ENCODE measurements at places on chromosomes 16 and 17.

- DNase-seq: no peak
Observed at GRCh38 chr17:83008526-83008925, 70.9 kb upstream of the METRNL start.

DNA sequence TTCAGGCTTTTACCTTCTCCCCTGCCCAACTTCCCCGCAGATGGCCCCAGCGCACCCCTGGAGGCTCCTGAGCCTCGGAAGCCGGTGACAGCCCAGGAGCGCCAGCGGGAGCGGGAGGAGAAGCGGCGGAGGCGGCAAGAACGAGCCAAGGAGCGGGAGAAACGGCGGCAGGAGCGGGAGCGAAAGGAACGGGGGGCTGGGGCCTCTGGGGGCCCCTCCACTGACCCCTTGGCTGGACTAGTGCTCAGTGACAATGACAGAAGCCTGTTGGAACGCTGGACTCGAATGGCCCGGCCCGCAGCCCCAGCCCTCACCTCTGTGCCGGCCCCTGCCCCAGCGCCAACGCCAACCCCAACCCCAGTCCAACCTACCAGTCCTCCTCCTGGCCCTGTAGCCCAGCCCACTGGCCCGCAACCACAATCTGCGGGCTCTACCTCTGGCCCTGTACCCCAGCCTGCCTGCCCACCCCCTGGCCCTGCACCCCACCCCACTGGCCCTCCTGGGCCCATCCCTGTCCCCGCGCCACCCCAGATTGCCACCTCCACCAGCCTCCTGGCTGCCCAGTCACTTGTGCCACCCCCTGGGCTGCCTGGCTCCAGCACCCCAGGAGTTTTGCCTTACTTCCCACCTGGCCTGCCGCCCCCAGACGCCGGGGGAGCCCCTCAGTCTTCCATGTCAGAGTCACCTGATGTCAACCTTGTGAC is 3.6 kb downstream of the MAPK7 start:
- no peak for DNase-seq

DNA sequence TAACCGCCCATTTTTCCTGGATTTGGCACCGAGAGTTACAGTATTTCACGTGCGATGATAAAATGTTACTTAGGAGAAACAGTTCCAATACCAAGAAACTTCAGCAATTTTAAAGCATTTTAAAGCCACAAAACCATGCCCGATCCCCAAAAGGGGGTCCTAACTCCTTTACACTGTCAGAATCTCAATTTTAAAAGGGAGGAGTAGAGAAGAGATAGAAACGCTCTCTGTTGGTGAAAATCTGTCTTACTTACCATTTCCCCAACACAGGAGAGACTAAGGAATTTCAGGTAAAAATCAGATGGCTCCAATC is 526 bp upstream of the RNASEK start:
- no peak for DNase-seq

DNA sequence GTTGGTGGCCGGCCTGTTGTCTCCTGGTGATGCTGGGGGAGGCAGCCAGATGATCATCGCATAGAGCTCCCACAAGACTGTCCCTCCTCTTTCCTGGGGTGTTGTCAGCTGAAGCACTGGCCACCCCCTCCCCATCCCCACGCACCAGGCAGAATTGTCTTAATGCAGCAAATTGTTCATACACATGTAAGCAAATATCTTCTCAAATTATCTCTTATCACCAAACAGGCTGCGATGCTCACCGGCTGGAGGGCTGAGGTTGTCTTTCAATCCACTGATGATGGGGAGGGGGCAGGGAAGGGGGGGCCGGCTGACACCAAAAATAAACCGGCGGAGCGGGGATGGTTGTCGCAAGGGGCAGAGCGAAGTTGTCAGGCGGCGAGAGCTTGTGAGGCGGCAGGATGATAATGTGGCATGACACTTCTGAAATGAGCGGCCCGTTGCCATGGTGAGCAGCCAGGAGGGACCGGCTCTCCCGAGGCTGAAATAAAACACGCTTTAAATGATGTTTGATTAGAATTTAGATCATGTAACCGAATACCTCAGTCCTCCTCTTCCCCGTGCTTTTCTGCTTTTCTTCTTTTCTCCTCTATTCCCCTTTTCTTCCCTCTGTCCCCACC is 59.8 kb downstream of the MRM1 start:
- DNase-seq: no peak

DNA sequence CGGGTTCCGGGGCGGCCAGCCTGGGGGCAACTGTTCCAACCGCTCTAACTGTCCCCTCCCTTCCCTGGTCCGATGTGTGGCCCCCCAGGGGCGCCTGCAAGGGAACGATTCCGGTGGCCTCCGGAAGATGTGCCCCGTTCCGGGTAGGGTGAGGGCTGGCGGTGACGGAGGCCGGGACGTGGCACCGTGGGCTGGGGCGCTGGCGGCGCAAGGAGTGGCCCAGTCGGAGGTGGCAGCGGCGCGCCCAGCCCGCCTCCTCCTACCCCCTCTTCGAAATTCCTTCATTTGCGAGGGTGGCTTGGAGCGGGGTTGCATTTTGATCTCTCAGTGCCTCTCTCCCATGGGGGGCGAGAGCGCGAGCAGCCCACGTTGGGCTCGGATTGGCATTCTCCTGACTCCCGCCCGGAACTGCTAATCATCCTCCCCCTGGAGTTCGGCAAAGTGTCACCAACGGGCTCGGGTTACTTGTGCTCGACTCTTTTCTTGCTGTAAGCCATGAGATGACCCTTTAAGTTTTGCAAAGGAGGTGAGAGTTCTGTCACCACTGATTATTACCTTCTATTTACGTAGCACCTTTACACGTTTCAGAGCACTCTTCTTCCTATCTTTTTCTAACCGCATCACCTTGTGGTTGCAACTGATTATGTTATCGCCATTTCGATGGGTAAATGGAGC is 622 bp downstream of the NDEL1 start:
- peak; percentile 50 for DNase-seq

DNA sequence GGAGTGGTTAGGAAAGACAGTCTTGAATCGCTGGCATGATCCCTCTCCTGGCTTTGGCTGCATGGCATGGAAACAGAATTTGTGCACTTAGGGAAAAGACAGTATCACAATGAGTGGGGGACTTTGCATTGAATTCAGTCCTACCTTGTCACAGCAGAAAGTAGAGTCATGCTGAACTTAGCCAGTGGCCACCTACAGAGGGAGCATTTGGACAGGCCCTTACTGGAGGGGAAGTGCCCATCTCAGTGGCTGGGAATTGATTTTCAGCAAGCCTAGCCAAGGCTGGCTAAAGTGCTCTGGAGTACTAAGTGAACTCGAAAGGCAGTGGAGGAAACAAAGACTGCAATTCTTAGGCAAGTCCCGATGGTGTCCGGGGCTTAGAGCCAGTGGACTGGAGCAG is 364.3 kb upstream of the TOM1L1 start:
- no peak for DNase-seq

GRCh38 chr16:70380248-70380918 is 33.7 kb downstream of the DDX19A start:
- no peak for DNase-seq

GRCh38 chr16:14303182-14303618 is 232.1 kb downstream of the MRTFB start:
- no peak for DNase-seq

- no peak for DNase-seq
Observed at GRCh38 chr16:69049146-69049545, 56.3 kb upstream of the HAS3 start.

GRCh38 chr16:67968400-67969253 is at the start of gene SLC12A4:
TSS of gene SLC12A4 (minus strand) at chr16:67968637. CDS start at chr16:67968553, 84 bp downstream.
- DNase-seq: peak; percentile 84

DNA sequence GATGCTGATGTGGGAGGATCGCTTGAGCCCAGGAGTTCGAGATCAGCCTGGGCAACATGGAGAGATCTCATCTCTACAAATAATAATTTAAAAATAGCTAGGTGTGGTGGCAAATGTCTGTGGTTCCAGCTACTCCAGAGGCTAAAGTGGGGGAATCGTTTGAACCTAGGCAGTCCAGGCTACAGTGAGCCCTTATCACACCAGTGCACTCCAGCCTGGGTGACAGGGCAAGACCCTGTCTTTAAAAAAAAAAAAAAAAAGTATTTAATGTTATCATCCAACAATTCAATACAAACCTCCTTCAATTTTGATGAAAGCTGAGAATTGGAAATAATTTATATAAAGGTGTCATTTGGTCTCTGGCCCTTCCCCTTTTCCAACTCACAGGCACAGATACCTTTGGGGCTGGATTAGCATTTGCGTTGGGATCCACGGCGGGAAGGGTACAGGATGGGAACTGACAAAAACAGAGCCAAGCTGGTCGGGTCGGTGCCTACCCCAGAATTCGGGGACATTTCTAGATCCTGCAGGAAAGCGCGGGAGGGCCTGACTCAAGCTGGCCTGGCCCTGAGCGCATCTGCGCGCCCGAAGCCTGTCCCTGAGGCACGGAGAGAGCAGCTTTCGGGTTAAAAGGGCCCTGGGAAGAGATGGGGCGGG is 860 bp upstream of the DCAF7 start:
- DNase-seq: no peak

GRCh38 chr16:47713225-47713595 is 252.1 kb downstream of the PHKB start:
- DNase-seq: no peak

- no peak for DNase-seq
Observed at GRCh38 chr16:12462426-12463280, 341.0 kb downstream of the CPPED1 start.

DNA sequence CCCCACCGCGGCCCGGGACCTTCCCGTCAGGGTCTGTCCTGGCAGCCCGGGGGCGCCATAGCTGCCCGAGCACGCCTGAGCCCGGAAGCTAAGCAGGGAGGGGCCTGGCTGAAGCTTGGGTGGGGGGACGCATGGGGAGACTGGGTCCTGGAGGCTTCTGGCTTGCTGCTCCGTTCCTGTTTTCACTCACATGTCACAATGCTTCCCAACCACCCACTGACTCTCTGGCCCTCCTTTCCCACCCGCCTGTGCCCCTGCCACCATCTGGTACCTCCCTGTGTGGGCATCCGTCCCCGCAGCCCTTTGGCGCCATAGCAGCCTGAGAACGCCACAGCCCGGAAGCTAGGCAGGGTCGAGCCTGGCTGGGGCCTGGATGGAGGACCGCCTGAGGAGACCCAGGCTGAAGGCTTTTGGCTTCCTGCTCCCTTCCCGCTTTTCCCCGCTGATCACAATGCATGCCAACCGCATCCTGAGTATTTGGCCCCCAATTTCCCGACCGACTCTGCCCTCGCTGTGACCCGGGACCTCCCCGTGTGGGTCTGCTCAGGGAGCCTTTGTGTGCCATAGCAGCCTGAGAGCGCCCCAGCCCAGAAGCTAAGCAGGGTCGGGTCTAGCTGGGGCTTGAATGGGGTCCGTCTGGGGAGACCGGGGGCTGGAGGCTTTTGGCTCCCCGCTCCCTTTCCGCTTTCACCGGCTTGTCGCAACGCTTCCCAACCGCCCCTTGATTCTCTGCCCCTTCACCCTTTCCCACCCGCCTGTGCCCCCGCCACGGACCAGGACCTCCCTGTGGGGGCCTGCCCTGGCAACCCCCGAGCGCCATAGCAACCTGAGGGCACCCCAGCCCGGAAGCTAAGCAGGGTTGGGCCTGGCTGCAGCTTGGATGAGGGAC is 2290.1 kb downstream of the TP53TG3F start:
- no peak for DNase-seq

GRCh38 chr17:35708951-35709350 is 22.5 kb upstream of the RASL10B start:
- no peak for DNase-seq

DNA sequence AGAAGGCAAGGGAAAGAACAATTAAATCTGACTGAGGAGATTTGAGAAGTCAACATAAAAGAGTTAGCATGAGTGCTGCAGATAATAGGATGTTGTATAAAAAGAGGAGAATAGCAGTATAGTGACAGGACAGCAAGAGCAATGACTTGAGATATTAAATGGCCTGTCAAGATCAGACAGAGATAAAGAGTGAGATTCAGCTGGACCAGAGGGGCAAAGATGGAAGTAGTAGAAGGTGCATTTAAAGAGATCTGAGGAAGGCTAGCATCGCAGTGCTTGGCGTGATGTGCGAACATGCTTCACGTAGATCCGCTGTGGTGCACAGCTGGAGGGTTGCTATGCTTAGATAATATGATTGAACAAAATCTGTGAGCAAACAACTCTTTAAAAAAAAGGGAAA is 1422.6 kb upstream of the CDH8 start:
- DNase-seq: no peak

DNA sequence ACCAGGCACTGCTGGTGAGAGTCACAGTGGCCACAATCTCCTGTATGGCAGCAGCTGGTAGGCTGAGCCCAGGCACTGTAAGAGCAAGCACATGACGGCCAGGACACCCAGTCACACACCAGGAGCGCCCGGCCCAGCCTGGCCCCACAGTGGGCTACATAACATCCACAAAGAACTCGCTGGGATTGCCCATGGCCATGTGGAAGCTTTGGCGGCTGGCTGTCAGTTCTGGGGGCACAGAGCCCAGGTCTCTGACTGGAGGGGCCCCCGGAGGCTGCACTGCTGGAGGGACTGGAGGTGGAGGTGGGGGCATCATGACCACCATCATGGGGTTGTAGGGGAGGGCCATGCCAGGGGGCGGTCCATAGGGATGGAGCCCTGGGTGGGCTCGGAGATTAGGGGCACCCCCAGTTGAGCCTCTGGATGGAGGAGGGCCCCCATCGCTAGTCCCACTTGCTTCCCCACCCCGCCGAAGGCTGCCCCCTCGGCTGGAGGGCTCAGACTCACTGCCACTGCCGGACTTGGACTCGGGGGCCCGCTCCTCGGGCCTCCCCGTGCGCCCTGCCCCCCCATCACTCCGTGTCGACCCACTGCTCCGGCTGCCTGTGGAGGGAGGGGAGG is 6.1 kb downstream of the ACADVL start:
- no peak for DNase-seq

GRCh38 chr17:6575596-6575988 is 19.2 kb upstream of the PITPNM3 start:
- no peak for DNase-seq

DNA sequence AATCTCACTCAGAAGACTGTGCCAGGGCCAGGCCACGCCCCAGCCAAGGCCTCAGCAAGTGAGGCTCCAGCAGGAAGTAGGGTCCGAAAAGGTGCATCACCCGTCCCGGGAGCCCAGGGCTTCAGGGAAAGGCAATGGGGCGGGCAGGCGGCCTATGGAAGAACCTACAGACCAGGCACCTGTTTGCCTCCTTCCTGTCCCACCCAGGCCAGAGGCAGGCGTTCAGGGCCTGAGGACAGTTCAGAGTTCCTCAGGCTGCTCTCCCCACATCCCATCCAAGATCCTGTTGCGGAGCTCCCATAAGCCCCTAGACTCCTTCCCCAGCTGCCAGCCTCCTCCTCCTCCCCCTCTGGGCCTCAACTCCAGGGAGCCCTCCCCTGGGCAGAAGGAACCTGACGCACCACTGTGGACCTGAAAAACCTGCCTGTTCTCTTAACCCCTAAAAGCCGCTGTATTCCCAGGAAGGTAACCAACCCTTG is 2.3 kb downstream of the CLUH start:
- no peak for DNase-seq

DNA sequence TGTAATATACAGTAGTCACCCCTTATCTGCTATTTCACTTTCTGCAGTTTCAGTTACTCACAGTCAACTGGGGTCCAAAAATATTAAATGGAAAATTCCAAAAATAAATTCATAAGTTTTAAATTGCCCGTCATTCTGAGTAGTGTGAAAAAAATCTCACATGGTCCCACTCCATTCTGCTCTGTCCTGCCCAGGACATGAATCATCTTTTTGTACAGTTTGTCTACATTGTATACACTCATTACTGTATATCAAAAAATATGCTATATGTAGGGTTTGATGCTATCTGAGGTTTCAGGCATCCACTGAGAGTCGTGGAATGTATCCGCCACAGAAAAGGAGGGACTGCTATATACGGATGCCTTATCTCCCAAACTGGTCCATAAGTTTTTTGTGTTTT is 16.0 kb upstream of the APPBP2 start:
- no peak for DNase-seq

- no peak for DNase-seq
Observed at GRCh38 chr16:31333686-31334649, 21.0 kb upstream of the ITGAX start.

- DNase-seq: no peak
Observed at GRCh38 chr16:27341971-27342370, 28.2 kb downstream of the IL4R start.
